ENCODE measurements at places on chromosomes 16 and 17.

DNA sequence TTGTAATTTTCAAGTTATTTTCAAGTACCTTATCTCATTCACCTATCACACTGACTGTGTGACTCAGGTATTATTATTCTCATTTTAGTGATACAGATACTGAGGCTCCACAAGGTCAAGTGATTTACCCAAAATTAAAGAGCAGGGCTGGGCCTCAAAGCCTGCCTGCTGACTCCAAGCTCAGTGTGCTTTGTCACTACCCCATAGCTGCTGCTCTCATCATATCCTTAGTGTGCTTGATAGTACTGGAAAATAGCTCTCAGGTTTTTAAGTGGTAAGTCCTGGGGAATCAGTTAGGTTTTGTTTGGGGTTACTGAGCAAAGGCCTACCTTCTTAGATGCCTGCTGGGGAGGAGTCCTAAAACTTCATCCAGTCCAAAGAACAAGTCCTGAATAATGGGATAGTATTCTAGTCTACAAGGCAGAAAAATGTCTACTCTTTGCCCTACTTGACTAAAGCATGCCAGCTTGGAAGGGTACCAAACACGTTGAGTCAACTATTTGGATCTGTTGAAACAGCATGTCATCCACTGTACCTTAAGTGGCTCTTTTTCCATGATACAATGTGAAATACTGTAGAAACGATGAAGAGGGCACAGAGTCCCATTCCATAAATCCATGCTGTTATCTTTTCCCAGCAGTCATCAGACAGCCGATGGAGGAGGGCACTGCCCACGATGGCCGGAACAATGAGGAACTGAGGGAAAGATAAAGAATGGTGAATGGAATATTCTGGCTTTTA, 10.7 kb downstream of the MMD start:
- no peak for DNase-seq

DNA sequence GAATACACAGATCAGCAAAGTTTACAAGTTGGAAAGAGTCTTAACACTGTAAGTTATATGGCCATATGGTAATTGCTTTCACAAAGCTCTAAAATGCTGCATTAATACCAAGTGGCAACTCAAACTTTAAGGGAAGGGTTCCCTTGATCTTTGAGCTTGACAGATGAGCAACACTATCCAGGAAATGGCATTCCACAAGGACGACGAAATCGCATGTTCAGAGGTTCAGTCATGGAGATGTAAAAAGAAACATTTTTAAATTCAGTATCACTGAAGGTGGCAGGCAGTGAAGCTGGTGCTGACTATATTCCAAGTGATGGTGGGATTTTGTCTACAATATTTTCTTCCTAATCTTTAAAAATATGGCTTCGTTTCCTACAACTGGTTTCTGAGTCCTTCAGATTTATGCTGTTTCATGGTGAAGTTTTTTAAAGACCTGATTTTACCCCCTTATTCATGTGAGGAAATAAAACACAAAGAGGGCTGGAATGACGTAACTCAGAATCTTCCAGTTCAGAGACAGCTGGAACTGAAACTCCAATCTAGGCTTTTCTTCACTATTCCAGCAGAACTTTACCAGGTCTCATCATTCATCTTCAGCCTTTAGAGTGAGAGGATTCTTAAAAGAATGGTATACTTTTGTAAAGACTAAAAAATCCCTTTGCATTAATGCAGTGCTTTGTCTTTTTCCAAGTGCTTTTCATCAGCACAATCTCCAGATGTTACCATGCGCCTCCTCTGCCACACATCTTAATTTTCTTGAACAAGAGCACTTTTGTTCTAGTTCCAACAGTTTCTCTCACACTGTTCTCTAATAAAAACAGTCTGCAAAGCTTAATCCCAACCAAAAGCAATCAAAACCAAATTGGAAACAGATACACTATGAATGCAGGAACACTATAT, 20.2 kb downstream of the CHCT1 start:
- DNase-seq, result no peak

DNA sequence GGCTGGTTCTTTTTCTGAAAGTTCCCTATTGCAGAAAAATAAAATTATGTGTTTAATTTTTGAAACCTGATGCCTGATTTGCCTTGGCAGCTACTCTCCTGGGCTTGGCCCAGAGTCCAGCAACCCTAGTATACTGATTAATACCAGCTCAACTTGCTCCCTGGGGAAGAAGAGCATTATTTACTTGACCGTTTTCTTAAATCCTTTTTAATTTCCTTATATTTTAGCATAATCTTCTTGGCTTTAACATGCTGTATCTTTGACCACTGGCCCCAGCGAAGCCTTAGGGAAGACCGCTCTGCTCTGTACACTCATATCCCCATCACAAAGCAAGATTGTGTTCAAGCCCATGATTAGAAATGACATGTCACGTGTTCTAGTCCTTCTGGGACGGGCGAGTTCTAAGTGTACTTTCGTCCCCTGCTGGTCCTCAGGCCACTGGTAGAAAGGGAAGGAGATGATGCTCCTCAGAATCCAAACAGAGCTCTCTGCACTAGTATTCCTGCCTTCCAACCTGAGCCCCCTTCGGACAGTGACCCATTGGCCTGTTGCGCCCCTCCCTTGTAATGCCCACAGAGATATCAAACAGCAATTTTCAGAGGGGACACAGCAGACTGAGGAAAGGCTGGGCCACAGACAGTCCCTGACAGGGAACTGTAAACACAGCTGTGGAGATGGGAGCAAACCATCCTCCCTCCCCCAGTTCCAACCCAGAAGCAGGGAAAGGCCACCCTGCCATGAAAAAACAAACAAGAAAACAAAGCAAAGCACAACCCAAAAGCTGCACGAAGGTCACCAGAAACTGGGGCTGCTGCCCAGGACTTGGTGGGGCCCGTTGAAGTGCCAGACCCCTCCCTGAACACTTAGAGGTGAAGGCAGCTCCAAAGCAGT, 4.3 kb upstream of the EZH1 start:
- no peak for DNase-seq

GRCh38 chr16:17375461-17376304, 95.1 kb downstream of the XYLT1 start:
- no peak for DNase-seq

- no peak for DNase-seq
Measured at GRCh38 chr16:55330781-55331647, 7.0 kb downstream of the IRX6 start.

- DNase-seq, result no peak
Measured at GRCh38 chr17:16906680-16907079, 65.2 kb downstream of the TNFRSF13B start.

GRCh38 chr16:31009120-31009519, 1.3 kb downstream of the STX1B start:
- DNase-seq, result no peak

- peak; percentile 84 for DNase-seq
Measured at GRCh38 chr17:45221081-45222013, at the start of gene FMNL1. Gene FMNL1, plus strand, starts transcription at chr17:45221885. Its CDS starts 240 bp downstream, at chr17:45222125.

- DNase-seq, result no peak
Measured at GRCh38 chr16:67922740-67923139, 8.9 kb downstream of the CTRL start.

GRCh38 chr16:89442588-89442987, 47.8 kb downstream of the ANKRD11 start:
- DNase-seq, result no peak
